Activated naive CD8-positive, alpha-beta T cell treated with anti-CD3 and anti-CD28 coated beads, Interleukin-2, amount 10 ng/mL, durations not matched to agents 7 days and 5 days (primary cell): ENCODE measurements at places on chromosomes 3 and 15. TPM values are rescaled to one million over a fixed set of nuclear protein-coding genes. Genes with fewer than 3 reads are reported as not detected.

DNA sequence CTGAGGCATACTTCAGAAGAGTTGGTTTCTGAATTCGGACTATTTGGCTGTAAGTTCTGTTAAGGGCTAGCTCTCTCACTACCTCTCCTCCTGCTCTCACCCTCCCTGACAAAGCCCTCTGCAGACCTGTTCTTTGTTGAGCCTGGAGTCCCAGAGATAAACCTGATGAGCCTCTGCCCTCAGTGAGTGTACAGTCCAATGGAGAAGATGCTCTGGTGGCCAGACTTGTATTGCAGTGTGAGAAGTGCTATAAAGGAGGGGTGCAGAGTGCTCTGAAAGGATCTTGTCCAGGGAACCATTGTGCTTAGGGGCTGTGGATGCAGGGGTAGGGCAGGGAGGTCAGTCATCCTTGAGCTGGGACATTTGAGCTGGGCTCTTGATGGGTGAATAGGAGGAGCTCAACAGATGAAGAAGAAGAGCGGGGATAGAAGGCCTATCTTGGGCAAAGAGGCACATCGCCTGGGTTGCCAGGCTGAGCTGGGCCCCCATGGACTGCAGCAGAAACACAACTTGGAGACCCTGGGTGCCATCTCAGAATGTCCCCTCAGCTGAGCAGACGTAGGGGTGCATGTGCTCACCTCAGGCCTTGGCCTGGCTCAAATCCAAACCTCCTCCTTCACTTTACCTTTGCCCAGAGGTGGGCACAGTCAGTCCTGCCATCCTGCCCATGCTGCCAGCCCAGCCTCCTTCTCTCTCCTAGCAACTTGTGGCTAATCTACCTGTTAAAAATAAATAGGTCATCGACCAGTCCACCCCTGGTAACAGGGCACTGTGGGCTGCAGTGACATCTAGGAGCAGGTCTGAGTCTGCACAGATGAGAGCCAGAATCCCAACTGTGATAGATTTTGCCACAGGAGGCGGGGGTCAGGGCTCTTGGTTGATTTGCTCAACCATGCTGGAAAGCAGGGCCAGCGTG lies 3.3 kb downstream of the CAND2 start:
- H3K27ac ChIP-seq = no peak overlapping the region
- H3K27me3 ChIP-seq = peaks cover 24% of the 10 kb centered on the region
- no peaks in the 10 kb centered on the region for H3K36me3 ChIP-seq
- H3K4me1 ChIP-seq = no peaks in the 10 kb centered on the region

GRCh38 chr3:47228088-47228487 lies 54.5 kb downstream of the KIF9 start:
- no peaks in the 10 kb centered on the region for H3K36me3 ChIP-seq
- H3K27me3 ChIP-seq = no peaks in the 10 kb centered on the region
- no peak overlapping the region for H3K27ac ChIP-seq
- H3K4me3 ChIP-seq = no peak overlapping the region
- no peak for DNase-seq

DNA sequence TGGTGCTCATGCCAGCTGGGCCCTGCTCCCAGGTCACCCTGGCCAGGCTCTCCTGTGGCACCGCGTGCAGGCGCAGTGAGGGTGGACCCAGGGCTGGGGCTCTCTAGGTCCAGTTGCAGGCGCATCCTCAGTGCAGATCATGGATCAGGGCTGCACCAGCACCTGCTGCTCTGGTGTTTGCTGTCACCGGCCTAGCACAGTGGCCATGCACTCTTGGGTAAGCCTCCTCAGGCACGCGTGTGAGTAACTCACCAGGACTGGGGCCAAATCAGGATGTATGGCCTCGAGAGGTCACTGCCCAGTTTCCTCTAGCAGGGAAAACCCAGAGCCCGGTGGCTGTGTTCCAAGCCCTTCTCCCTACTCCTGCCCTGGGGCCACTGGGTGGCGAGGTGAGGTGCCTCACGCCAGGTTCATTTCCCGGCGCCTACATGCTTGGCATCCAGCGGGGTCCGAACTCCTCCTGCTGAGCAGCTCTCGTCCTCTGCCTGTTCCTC lies 45.5 kb upstream of the SLC41A3 start:
- H3K36me3 ChIP-seq = no peaks in the 10 kb centered on the region
- DNase-seq = no peak
- H3K27me3 ChIP-seq = peaks cover 1% of the 10 kb centered on the region
- no peak overlapping the region for H3K4me3 ChIP-seq
- no peak overlapping the region for H3K27ac ChIP-seq

- H3K27me3 ChIP-seq = peaks cover 30% of the 10 kb centered on the region
- no peak for DNase-seq
- no peak overlapping the region for H3K4me3 ChIP-seq
Observed at GRCh38 chr3:157441102-157441624, 4.5 kb downstream of the PTX3 start.

Gene IGF2BP2
- total RNA-seq = 1.2 TPM

Gene DPPA2
- not detected for total RNA-seq

DNA sequence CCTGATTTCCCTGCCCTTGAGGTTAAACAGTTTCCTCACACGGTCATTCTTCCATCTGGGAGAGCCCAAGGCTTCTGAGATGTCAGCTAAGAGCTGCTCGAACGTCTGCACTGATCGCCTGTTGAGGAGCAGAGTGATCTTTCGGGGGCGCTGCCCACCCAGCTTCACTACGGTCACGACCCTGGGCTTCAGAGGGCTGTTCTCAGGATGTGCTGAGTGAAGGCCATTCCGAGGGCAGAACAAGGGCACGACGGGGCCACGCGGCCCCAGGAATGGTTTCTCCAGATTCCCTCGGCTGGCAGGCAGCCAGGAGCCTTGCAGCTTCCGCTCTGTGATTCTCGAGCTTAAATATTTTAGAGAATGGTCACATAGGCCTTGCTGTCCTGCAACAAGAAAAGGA lies 25.7 kb downstream of the DCLK3 start:
- no peak overlapping the region for H3K4me3 ChIP-seq
- H3K36me3 ChIP-seq = no peaks in the 10 kb centered on the region
- H3K4me1 ChIP-seq = peaks cover 2% of the 10 kb centered on the region
- no peak overlapping the region for H3K27ac ChIP-seq
- DNase-seq = no peak

- H3K36me3 ChIP-seq = no peaks in the 10 kb centered on the region
- no peaks in the 10 kb centered on the region for H3K27me3 ChIP-seq
- DNase-seq = no peak
- H3K4me1 ChIP-seq = no peaks in the 10 kb centered on the region
Observed at GRCh38 chr3:148450819-148451218, 246.9 kb upstream of the AGTR1 start.

- H3K36me3 ChIP-seq = no peaks in the 10 kb centered on the region
- no peak overlapping the region for H3K4me3 ChIP-seq
- peak; percentile 12 for DNase-seq
Observed at GRCh38 chr3:10531031-10531430, 25.6 kb upstream of the ATP2B2 start.
